Mesothelial cell of epicardium (in vitro differentiated cells): ENCODE measurements at places on chromosomes 1 and 21.

DNA sequence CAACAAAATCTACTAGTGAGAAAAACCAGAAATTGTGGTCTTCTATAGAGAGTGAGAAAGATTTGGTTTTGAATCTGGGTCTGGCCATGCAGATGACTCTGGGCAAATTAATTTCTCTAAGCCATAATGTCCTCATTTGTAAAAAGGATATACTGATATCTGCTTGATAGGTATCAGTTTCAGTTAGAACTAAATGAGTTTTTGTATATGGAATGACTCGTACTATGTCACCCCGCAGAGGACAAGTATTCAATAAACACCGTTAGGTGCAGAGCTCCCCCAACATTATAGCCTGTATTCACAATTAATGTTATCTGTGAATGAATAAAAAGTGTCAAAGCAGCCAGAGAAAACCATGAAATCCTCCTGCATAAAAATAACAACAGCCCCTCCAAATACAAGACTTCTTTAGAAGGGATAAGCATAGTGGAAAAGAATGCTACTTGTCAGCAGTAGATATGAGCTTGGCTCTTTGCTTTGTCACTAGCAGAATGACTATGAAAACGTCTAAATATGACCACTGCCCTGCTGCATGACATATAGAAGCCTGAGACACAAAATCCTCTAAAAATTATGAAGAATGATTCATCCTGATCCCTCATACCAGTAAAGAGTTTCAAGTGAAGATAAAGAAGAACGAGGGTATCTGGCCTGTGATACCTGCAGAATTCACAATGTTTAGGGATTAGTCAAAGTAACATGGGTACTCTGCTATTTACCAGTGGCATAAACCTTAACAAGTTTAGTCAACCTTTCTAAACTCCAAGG, 17.8 kb downstream of the SCAF4 start:
- DNase-seq, result no peak

- DNase-seq, result no peak
Observed at GRCh38 chr1:155933591-155934096, 569 bp downstream of the KHDC4 start.

DNA sequence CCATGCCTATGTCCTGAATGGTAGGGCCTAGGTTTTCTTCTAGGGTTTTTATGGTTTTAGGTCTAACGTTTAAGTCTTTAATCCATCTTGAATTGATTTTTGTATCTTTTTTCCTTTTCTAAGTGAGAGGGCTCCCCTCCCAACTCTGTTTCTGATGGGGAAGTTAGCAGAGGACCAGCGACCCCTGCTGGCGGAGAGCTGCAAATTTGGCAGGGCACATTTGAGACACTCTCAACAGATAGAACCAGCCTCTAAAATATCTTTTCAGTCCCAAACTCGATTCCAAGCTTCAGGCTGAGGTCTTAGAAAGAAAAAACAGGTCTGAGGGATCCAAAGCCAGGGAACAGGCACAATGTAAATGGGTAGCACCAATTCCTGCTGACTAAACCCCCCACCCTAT, 32.5 kb downstream of the LRRC3 start:
- DNase-seq, result no peak

DNA sequence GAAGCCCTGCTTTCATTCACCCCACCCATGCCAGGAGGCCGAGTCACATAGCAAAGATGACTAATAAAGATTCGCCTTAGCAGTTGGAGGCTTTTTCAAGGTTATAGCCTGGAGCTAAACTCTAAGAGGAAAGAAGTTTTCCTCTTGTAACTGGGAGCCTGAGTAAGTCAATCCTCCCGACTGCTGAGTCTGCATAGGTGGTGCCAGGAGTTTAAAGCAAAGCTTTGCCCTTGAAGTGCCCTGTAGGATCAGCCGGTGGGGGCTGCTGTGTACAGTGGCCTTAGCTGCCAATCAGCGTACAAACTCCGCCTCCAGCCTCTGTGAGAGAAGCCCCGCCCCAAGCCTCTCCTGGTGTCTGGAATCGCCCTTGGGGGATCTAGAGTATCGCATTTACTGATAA, 147.5 kb upstream of the SPATA6 start:
- DNase-seq, result peak; percentile 39

DNA sequence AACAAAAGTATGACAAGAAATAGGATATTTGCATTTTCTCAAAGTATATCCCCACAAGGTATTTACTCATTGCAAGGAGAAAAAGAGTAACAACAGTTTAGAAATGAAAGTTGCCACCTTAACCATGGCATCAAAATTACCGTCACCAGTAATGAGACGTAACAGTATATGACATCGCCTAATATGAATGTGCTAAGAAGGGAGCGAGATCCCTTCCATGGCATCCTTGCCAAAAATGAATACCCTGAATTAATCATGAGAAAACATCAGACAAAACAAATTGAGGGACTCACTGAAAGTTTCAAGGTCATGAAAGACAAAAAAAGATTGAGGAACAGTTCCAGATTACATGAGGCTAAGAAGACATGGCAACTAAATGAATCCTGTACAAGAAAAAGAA, 78.9 kb upstream of the MROH9 start:
- no peak for DNase-seq

DNA sequence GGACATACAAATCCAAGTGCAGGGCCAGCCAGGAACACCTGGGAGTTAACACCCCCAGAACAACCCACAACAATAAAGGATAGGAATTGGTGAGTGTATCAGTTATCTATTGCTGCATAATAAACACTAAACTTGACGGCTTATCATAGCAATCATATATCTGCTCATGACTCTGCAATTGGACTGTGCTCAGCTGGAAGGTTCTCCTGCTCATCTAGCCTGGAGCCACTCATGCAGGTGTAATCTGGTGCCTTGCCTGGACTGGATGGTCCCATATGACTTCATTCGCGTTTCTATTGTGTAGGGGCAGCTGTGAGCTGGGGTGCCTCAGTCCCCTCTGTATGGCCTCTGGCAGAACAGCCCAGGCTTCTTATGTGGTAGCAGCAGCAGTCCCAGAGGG, 76.3 kb upstream of the KLHDC7A start:
- DNase-seq, result no peak

DNA sequence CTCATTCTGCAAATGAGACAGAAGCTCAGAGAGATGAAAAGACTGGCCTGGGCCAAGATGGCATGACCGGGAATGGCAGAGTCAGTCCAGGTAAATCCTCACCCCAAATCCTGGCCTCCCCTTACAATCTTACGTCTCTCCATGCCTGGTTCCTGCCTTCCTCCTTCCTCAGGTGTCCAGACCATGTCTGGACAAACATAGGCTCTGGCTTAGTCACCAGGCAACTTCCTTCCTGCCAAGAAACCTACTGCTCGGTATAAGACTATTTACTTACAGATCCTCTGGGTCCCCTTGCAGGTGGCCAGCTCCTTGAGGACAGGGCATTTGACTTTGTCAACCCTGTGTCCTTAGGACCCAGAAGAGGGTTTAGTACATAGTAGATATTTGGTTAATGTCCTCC, 69.4 kb upstream of the ROR1 start:
- DNase-seq, result no peak

- DNase-seq, result no peak
Observed at GRCh38 chr1:167238713-167239112, 18.0 kb downstream of the POU2F1 start.

GRCh38 chr1:207817778-207818751, 66.2 kb downstream of the CD46 start:
- no peak for DNase-seq

DNA sequence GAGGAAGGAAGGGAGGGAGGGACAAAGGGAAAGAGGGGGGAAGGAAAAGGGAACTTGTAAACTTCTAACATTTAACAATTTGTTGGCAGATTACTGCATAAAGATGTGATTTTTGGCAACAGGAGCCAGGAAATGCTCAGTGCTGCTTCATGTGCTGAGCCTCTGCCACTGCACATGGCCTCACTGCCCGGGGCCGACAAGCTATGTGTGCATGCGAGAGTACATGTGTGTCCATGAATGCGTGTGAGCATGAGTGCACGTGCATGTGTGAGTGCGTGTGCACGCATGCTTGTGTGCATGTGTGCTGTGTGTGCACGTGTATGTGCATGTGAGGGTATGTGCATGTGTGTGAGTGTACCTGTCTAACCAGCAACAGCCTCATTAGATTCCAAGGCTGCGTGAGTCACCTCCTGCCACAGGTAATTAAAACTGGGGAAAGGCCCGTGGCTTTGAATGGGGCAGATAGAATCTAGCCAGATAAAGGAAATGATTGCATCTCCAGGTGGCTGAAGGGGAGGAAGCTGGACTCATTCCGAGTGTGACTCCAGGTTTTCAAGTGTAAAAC, 41.4 kb upstream of the TSPEAR start:
- peak; percentile 2 for DNase-seq

GRCh38 chr21:40463176-40463575, 383.8 kb downstream of the DSCAM start:
- DNase-seq, result no peak

DNA sequence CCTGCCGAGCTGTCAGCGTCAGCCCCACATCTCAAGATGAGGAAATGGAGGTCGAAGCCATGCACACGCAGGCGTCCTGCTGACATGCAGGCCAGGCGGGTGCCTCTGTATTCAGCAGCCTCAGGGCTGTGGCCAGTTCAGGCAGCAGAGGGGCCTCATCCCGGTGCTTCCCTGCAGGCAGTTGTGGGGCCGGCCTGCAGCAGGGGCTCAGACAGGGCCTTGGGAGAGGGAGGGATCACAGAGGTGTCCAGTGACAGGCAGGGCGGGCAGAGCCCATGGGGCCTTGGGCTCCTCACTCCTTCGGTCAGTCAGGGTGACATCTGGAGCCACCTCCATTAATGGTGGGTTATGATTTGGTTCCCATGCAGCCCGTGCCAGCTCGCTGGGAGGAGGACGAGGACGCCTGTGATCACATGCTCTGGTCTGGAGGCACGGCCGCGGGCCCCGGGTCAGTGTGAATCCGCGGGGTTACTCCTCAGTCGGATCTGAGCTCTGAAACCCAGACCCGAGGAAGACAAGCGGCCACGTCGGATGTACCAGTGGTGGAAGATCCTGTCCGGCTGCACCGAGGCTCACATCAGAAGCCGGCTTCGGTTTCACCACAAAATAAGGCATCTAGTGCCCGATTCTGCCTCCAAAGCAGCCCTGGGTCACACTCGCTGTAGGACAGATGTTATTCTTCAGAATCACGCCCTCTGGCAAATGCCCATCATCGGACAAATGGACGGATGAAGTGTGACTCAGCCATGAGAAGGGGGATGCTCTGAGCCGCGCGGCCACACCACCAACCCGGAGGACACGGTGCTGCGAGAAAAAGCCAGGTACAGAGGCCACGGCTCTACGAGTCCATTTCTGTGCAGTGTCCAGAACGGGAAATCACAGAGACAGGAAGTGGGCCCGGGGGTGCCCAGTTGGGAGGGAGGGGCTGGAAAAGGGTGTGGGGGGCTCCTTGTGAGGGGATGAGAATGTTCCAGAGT, 33.4 kb downstream of the KRTAP10-1 start:
- no peak for DNase-seq

DNA sequence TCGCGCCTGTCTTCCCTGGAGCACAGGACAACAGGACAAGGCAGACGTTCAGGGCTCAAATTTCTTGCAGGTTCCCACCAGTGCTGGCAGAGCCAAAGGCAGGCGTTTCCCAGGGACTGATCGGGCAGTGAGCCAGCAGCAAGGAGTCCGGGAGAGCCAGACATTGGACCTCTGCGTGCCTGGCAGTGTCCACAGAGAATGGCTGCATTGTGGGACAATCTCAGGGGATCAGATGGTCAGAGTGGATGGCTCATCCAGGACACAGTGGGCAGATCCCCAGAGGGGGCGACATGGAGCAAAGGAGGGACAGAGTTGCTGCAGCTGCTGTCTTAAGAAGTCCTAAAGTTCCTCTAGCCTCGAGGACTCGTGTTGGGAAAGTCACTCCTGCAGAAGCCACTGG, 4.6 kb downstream of the TMEM63A start:
- no peak for DNase-seq

- no peak for DNase-seq
Observed at GRCh38 chr1:29643281-29643680, 407.0 kb downstream of the PTPRU start.

DNA sequence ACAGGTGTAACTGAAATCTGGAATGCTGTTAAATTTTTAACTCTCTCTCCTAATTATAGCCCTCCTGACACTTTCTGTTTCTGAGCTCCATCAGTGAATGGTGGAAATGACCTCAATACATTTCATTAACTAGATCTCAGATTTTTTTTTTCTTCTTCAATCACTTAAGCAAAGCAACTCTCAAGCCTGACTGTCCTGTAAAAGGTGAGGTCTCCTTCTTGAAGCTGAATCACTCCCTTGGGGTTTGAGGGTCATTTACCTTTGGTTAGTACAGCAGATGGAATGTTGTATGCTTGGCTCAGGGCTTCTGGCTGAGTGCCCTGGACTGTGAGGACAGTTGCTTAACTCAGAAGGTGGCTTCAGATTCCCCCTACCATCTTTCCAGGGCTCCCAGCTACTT, 518.7 kb downstream of the PTPRC start:
- DNase-seq, result no peak

DNA sequence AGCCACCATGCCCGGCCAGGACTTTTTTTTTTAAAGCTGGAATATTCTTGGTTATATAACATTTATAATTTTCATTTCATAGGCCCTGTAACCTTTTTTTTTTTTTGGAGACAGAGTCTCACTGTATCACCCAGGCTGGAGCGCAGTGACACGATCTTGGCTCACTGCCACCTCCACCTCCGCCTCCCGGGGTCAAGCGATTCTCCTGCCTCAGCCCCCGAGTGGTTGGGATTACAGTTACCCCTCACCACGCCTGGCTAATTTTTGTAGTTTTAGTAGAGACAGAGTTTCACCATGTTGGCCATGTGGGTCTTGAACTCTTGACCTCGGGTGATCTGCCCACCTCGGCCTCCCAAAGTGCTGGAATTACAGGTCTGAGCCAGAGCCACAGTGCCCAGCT, 12.6 kb downstream of the ZYG11B start:
- no peak for DNase-seq

GRCh38 chr1:150212070-150212469, 23.8 kb downstream of the ANP32E start:
- no peak for DNase-seq

DNA sequence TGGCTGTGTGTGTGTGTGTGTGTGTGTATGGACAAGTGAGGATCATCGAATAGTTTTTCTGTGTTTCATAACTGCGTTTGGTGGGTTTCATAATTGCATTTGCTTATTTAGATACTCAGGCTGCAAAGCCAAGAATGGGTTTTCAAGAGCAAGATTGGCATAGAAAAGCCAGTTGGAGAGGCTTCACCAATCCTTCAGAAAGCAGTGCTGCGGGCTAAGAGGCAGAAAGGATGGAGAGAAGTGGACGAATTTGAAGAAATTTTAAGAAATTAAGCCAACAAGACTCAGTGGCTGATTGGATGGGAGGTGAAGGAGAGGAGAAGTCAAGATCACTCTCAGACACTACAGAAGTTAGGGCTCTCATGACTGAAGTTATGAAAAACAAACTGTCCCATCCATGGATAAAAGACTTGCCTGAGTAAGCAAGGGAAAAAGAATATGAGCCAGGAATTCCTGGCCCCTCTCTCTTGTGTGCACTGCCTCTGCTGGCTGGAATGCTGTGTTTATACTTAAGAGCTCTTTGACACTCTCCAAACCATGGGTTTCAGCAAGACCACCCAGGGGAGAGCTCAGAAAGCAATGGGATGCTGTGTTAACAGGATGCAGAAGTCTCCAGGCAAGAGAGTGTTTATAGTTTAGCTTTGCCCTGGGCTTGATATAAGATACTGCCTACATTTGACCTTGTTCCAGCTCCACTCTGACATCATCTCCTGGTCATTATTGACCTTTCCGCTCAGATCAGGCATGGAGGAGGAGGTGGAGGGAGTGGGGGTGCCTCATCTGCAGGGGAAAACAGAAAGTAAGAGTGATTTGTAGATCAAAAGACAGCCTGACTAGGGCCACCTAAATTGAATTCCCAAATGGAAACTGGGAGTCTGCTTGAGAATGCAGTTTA, 232.0 kb upstream of the PLXNA2 start:
- DNase-seq, result no peak

GRCh38 chr1:109691759-109692158, 4.1 kb downstream of the GSTM1 start:
- DNase-seq, result no peak
